ELF-1 (cell line): ENCODE measurements at places on chromosomes 7 and 10.
A peak's percentile ranks its signal among the peaks of the same experiment; 100 is the strongest.

- no peak for DNase-seq
These were observed 278.6 kb downstream of the USP6NL start for GRCh38 chr10:11332846-11333245.

- DNase-seq: no peak
These were observed 43.5 kb upstream of the ZMIZ1 start for GRCh38 chr10:79025199-79025832.

DNA sequence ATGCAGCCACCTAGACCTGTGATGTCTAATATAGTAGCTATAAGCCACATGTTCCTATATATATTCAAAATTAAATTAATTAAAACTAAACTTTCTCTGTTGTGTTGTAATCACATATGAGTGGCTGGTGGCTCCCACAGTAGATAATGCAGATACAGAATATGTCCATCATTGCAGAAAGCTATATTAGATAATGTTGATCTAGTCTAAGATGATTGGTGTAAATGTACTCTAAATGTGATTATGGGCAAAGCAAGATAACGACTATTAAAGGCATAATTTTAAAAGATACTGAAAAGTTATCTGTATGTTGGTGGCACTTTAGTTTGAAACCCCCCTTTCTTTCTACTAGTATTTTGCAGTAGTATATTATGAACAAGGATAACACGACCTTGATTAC is 5.7 kb upstream of the HGF start:
- DNase-seq: no peak

GRCh38 chr7:107933386-107934013 is 42.5 kb downstream of the DLD start:
- peak; percentile 35 for DNase-seq

DNA sequence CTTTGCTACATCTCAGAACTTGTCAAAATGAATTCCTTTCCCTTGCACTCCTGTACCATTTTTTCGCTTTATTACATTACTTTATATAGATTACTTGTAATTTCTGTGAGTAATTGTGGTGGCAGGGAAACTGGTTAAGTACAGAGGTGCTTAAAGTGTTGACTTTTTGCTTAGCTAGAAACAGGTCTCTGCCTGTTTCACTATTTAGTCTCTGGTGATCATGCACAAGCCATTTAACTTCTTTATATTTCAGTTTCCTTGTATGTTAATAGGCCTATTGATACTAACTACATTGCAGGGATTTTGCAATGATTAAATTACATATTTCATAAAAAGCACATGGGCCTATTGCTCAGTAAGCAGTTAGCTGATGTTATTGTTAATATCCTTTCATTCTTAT is 233.8 kb downstream of the PRKG1 start:
- DNase-seq: no peak

- peak; percentile 78 for DNase-seq
These were observed 23.0 kb downstream of the ASB15 start for GRCh38 chr7:123624527-123625183.

DNA sequence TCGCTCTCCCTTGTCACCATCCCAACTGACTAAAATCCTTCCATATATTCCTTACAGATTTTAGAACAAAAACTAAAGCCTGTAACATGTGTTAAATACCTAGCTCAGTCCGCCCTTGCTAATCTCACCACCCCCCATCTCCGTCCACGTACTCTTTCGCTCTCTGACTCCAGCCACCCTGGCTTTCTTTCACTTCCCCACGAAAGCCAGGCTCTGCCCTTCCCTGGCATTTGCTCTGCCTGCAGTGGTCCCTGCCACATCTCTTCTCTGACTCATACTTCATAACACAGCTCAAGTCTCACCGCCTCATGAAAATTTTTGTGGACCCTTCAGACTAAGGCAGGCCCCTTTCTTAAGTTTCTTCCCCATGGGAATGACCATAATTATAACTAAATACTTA is 11.7 kb upstream of the GPAM start:
- no peak for DNase-seq

GRCh38 chr10:72784551-72785351 is 92.8 kb downstream of the MCU start:
- DNase-seq: peak; percentile 53

GRCh38 chr7:45923818-45924217 is 2.7 kb upstream of the IGFBP3 start:
- no peak for DNase-seq

GRCh38 chr10:93515071-93516005 is 18.9 kb downstream of the CEP55 start:
- DNase-seq: no peak
